Left cardiac atrium (tissue), 4 donors: ENCODE measurements at places on chromosomes 2 and 18.

GRCh38 chr2:24672589-24672988, 120.6 kb downstream of the PTRHD1 start:
- DNase-seq: no peak

GRCh38 chr2:34664266-34664665, 1065.2 kb upstream of the FAM98A start:
- DNase-seq: no peak

DNA sequence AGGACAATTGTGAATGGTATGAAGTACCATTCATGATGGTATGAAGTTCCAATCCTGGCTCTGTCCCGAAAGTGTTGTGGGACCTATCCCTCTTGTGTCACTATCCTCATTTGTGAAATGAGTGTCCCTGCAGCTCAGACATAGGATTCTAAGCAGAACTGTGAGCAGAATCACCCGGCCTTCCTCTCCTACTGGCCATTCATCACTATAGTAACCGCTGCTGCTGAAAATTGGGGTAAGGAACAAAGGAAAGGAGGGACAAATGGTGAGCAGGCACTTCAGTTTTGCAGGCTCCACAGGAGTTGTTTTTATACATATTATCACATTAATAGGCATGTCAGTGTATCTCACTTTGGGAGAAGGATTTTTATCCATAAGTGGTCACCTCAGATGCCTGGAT, 27.4 kb downstream of the SMYD1 start:
- DNase-seq: no peak

DNA sequence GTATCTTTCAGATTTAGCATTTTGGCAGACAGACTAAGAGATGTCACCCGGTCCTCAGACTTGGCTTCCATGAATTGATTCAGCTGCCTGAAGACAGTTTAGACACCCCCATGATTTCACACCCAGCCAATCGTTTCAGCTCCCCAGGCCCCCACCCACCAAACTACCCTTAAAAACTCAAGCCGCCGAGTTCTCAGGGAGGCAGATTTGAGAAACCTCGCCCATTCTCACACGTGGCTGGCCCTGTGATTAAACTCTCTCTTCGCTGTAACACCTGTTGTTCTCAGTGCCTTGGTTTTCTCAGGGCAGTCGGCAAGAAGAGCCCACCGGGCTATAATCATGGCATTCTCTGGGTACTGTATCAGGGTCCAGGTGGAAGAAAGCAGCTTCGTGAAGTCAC, 35.2 kb downstream of the UXS1 start:
- no peak for DNase-seq

GRCh38 chr2:172273910-172274571, 153.3 kb upstream of the ITGA6 start:
- DNase-seq: no peak

DNA sequence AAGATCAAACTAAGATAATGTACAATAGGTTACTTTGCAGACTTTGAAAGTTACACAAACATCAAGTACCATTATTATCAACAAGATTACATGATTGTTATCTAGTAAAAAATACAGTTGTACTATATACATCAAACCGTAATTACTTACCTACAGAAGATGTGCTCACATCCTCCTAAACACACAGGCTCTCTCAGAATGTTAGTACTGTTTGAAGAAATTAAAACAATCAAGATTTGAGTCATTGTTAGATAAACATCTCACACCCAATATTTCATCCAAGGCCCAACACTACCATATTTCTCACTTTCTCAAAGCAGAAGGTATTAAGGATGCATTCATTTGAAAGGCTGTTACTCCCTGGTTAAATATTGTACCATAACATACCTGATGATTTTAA, 12.6 kb downstream of the BARD1 start:
- no peak for DNase-seq

GRCh38 chr2:141554810-141555209, 576.0 kb downstream of the LRP1B start:
- no peak for DNase-seq

- DNase-seq: no peak
Measured at GRCh38 chr2:225400060-225400511, 576 bp downstream of the NYAP2 start.

- no peak for DNase-seq
Measured at GRCh38 chr2:13193900-13194299, 477.2 kb downstream of the TRIB2 start.

- DNase-seq: peak; percentile 88
Measured at GRCh38 chr18:12934454-12935071, 13.2 kb upstream of the SEH1L start.

GRCh38 chr2:55092439-55092838, 42.2 kb upstream of the RTN4 start:
- DNase-seq: no peak

- DNase-seq: no peak
Measured at GRCh38 chr18:36546876-36547275, 249.4 kb downstream of the FHOD3 start.

DNA sequence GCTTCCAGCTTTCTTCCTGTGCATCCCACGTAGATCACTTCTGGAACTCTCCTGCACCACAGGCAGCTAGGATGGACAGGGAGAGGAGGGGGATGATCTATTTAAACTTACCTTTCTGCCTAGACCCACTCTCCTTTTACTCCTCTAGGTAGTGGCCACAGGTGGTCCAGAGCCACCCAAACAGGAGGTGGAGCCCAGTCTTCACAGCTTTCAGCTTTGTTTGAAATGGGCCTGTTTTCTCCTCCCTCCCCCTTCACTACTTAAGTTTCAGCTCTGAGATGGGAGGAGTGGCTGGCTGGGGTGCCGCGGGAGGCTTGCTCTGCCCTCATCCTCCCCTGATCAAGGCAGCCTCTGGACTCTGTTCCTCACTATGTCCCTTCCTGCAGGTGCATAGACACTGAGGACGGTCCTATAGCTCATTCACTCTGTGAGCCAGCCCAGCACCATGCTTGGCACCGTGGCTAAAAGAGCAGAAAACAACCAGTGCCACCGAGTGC, 12.6 kb upstream of the CELF4 start:
- DNase-seq: no peak

- DNase-seq: no peak
Measured at GRCh38 chr18:9828506-9829396, 57.0 kb upstream of the TXNDC2 start.

DNA sequence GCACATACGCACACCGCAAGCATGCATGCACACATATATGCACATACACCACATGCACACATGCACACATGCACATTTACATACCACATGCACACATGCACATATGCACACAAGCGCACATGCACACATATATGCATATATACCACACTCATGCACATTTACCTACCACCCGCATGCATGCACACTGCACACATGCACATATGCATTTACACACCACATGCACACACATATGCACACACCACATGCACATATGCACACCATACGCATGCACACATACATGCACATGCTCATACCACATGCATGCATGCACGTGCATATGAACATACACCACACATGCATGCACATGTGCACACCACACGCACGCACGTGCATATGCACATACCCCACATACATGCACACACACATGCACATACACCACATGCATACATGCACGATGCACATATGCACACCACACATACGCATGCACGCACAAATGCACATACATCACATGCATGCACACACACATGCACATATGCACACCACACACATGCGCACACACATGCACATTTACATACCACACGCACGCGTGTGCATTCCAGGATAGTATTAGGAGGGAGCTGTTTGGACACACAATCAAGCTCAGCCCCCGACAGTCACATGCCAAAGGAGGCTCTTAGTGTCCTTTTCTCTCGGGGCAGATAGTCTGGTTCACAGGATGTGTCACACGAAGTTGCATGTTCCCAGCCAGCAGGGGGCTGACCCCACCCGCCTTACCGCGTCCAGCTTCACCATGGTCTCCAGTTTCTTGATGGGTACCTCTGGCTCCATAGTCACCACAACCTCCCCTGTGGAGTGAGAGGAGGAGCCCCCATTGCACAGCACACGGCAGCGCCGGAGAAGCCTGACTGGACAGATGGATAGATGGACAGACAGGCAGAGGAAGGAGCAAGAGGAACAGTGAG, 5.9 kb downstream of the OTOF start:
- no peak for DNase-seq

DNA sequence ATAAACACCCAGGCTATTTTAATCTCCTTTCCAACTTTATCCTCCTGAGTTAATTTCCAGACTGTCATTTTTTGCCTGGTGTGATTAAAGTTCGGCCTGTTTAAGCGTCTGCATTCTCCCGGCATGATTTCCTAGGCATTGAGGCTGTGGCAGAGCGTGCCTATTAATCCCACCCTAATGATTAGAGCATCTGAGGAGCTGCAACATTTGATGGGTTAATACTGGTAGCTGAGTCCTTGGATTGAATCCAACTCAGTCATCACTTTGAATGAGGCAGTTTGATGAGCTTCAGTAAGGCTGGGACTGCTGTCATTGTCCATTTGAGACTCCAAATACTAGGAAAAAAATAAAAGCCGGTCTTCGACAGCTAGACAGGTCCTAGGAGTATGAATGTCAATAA, 882.5 kb downstream of the SLC4A3 start:
- DNase-seq: no peak

DNA sequence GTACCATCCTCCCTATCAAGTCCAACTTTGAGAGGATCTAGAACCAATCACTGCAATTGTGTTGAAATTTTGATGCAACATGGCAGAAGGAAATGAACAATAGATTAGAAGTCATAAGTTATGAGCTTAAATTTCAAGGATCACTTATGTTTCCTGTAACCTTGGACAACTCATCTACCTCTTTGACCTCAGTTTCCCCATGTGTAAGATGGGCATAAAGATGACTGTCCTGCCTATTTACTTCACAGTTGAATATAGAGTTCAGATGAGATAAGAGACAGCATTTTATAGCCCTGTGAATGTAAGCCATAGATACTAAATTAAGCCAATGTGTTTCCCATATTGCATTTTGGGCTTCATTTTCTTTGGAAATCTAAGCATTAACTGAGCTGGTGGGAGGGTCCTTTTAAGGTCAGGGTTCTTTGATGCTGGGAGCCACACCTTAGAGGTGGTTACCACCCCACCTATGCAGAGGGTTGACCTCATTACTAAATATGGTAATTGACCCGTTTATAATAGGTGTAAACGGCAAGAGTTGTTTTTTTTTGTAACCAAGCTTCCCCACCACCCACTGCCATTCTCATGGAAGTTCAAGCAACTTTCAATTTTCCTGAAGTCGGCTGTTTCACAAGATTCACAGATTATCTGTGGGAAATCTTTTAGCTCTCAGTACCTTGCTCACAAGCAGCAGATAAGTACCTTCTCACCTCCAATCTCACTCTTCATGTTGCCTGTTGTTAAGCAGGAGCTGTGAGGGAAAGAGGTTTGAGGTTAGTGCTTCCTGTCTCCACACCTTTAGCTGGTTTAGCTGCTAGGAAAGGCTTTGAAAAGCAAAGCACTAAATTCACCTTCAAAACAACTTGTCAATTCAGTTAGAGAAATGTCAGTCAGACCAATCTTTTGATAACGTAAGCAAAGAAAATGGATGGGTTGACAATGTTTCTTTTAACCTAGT, 13.3 kb downstream of the CD28 start:
- DNase-seq: no peak

GRCh38 chr2:231816327-231817026, 30.2 kb downstream of the COPS7B start:
- DNase-seq: no peak

- DNase-seq: no peak
Measured at GRCh38 chr2:136057023-136057801, 60.7 kb downstream of the CXCR4 start.
